T-helper 2 cell (primary cell): ENCODE measurements at places on chromosomes 7 and 10.

DNA sequence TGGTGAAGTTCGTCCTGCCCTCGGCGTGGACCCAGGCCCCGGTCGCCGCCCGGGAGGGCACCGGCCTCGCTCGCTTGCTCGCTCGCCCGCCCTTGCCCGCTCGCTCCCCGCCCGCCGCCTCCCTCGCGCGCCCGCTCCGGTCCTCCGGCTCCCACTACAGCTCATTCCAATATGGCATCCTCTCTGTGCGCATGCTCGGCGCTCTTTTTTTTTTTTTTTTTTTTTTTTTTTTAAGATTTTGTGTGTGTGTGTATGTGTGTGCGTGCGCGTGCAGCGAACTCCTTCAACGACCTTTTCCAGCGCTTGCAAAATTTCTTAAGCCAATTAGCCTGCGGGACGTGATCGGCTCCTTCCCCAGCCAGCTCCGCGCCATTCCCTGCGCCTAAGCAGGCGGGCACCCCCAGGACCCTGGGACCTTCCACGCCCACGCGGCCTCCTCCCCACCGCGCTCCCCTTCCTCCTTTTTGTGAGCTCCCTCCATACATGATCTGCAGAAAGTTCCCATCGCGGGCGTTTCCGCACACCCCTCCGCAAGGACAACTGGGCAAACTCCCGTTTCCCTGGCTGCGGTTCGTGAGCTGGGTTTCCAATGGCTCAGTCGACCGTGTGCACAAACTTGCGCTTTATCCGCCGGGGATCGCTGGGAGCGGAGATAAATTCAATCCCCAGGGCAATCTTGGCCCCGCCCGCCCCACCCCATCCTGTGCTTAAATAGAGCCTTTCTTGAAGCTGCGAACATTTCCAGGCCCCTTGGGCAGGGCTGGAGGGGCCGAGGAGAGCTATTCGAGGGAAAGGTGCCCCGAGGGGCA, at the start of gene SFMBT2:
Gene SFMBT2 (minus strand): TSS at position 173 of the 809 bp plus-strand sequence. CDS start 29,136 bp downstream, outside the sequence.
- no peak for DNase-seq

DNA sequence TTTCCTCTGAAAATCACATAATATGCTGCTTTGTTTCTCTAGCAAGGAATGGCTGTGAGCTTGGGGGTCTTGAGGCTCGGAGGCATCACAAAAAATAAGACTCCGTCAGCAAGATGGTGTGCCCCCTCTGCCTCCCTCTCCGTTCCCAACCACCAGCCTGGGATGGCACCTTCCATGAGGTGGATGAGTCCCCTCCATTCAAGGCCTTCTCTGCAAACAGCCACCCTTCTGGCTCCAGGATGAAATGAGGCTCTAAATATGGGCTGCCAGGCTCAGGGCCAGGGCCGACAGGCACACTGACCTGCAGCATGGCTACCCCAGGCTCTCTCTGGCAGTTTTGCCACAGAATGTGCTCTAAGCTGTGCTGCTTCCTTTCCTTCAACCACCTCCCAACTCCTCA, 521.5 kb downstream of the PTPRN2 start:
- no peak for DNase-seq

- no peak for DNase-seq
These were observed 67.9 kb downstream of the ATAD1 start for GRCh38 chr10:87750001-87750671.

DNA sequence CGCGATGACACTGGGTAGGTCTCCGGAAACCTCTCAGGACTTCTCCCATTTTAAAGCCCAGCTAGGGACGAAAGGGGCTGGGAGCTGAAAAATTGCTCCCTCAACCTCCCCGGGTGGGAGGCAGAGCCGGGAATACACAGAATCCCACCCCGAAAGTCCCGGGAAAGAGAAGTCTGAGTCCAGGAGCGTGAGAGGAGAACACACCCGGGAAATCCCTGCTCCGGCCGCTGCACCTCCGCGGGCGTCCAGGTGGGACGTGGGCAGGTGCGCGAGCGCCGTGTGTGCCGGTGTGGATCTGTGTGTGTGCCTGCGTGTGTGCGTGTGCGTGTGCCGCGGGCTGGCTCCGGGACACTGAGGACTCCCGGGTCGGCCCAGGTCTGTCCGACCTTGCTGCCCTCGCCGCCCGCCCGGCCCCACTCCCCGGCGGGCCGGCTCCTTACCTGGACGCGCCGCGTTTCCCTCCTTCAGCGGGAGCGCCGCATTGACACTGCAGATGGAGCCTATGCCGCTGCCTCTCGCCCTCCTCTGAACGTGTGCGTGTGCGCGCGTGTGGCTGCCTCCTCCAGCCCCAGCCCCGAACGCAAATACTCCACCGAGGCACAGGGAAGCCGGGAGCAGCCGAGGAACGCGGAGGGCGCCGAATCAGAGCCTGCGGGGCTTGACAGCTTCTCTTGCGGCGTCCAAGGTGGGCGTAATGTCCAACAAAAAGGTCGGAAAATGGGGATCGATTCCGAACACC, at the start of gene PLXNA4:
Gene PLXNA4 (minus strand): TSS at position 489 of the 739 bp plus-strand sequence. CDS start 67,777 bp downstream, outside the sequence.
- no peak for DNase-seq

DNA sequence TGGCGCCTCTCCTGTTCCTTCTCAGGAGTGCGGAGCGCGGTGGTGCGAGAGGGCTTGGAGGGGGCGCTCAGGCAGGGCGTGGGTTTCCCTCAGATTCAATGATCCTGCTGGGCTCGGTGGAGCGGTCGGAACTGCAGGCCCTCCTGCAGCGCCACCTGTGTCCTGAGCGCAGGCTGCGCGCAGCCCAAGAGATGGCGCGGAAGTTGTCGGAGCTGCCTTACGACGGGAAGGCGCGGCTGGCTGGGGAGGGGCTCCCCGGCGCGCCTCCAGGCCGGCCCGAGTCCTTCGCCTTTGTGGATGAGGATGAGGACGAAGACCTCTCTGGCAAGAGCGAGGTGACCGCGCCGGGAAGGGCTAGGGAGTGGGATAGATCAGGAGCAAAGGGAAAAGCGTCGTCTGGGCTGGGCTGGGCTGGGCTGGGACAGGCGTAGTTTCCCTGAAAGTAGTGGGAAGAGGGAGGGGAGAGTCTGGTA, 17.0 kb downstream of the FAM131B start:
- DNase-seq, result peak; percentile 52

DNA sequence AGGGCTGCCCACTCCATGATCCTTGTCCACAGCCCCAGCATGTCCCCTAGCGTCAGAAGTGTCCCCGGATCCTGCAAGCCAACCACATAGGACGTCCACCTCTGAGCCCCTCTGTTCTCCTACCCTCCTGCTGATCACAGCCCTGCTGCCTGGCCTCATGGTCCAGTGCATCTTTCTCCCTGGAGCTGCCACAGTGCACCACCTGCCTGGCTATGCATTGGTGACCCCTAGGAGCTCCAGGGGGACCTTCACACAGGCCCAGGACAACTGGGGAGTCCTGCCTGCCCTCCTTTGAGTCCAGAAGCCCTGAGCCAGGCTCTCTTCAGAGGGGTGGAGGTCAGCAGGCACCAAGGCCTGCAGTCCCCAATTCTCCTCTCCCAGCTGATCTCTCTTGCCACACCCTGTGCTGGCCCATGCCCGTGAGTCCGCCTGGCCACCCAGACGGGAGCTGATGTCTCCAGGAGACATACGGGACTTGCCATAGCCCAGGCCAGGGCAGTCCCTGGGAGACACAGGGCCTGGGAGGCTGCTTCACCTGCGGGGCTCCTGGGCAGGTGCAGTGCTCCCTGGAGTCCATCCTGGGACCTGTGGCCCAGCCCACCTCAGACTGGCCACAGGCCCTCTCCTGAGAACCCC, 77.4 kb upstream of the RET start:
- DNase-seq, result no peak

DNA sequence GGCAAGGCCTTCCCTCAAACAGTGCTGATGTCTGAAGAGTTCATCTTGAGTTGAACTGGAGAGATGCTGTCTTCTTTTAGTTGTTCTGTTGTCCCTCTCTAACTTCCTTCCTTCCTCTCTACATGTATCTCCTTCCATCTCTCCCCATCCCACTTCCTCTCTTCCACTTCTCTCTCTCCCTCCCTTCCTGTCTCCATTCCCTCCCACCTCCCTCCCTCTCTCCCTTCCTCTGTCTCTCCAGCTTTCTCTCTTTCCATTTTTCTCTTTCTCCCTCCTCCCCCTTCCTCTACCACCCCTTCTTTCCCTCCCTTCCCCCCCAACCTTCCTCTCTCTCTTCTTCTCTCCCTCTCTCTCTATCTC, 40.7 kb upstream of the TNS3 start:
- DNase-seq, result no peak

DNA sequence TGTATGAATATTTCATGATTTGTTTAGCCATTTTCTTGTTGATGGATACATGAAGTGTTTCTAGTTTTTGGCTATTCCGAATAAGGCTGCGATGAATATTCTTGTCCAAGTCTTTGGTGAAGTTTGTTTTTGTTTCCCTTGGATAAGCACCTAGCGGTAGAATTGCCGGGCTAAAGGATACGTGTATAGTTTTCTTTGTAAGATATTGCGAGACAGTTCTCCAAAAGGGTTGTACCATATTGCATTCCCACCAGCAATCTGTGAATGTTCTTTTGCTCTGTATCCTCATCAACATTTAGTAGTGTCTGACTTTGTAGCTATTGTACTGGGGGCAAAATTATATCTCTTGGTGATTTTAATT, 142.6 kb downstream of the DOCK1 start:
- no peak for DNase-seq

DNA sequence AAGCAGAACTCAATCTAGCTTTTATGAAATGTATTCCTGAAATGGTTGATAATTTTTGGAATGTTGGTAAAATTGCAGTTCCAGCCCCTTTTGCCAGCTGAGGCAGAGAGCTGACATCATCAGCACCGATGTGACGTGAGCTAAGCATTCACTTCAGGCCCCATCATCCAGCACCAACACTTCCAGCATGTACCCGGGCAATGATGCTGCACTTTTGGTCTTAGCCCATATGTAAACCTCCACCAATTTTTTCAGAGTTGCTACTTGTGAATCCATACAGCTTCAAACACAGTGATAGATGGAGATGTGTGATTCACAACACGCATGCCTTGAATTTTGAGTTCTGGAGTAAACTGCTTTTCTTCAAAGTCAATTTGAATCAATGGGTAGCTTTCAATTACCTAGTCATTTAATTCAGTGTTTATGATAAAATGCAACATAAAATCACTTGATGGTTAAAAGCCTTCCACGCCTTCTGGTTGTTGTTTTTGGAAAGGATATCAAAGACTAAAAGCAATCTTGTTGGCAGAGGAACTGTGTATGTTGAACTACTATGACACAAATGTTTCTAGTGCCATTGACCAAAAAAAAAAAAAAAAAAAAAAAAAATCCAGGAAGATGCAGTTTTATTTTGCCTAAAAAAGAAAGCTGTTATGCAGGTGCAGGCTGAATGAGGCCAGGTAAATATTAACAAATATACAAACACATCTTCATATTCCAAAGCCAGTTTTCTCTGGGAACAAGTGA, 73.9 kb downstream of the NRP1 start:
- no peak for DNase-seq

GRCh38 chr10:49015700-49016099, 76.1 kb upstream of the LRRC18 start:
- DNase-seq, result no peak

- no peak for DNase-seq
These were observed 61.5 kb downstream of the CHN2 start for GRCh38 chr7:29255906-29256692.

DNA sequence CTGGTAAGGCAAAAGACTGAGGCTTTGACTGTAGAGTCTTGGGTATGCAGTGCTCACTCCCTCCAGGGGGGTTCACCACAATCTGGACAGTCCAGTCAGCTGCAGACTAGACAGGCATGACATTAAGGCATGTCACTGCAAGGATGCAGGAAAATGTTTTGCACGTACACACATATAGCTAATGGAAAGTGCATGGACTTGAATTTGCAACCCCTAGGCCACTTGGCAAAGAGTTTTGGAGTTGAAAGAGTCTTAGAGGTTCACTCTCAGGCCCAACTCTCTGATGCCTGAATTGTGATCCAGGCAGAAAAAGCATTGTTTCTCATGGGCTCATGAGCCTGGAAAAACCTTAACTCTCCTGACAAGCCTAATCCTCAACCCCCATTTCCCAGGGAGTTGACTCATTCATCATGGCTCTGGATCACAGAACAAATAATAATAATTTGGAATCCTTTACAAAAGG, 51.9 kb downstream of the LAMB4 start:
- DNase-seq, result no peak

DNA sequence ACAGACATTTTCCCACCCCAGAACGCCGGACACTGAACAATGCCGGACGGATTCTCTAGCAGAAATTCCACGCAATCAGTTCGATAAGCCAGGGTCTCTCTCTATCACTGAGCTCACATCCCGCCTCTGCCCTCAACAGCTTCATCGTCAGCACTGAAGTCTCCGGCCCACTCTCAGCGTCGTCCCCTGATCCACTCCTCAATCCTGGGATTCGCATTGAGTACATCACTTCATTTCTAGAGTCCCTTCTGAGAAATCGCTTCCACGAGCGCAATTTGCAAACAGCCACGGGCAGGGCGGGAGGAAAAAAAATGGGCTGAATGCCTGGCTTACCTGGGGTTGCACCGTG, 365 bp downstream of the YME1L1 start:
- peak; percentile 7 for DNase-seq

DNA sequence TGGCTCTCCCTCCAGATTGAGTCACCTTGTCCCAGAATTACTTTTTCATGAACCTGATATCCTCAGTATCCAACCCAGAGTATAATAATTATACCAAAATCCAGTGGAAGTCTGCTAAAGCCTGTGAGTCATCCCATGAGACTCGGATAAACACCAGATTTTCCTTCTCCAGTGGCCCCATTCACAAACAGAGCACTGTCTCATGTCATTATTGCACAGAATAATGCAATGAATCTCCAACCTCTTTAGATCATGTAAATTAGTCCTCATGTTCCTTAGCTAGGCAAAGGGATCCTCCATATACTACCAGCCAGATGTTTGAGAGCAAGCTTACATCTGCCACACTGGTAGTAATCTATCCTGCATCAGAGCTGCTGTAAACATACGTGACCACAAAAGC, 89.0 kb downstream of the AMPH start:
- DNase-seq, result no peak

- no peak for DNase-seq
These were observed 102.6 kb downstream of the DLG5 start for GRCh38 chr10:77823811-77824542.

DNA sequence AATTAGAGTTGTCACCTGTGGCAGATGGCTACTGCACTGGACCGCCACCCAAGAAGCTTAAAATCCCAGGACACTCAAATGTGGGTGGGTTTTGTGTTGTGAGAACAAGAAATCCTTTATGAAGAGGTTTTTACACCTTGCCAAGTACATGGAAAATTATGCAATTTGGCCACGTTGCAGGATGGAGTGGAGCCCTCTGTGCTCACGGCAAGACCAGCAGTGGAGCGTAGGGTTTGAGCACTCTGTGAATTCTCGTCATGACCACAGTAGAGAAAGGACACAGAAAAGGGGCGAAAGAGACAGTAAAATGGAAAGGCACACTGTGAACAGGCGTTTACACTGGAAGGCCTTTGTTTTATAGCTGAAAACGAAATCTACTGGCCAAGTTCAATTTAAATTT, 222.6 kb downstream of the ADARB2 start:
- DNase-seq, result no peak

DNA sequence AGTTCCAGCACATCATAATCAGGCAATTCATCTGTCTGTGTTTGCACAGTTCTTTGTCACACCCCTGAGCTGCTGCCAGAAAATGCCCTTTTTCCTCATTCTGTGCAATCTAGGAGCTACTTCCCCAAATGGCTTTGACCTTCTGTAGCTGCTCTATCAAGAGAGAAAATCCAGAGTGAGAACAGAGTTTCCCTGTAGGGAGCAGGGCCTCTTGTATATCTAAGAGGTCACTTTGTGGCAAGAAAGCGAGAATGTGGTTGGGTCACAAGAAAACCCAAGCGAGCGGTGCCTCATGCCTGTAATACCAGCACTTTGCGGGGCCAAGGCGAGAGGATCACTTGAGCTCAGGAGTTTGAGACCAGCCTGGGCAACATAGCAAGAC, 24.3 kb downstream of the SLC29A3 start:
- no peak for DNase-seq

- DNase-seq, result no peak
These were observed 36.7 kb downstream of the OSBPL3 start for GRCh38 chr7:24943096-24943948.
